Hypothalamus (tissue), 51 donors: ENCODE measurements at places on chromosomes 5 and 9.
A peak's percentile ranks its signal among the peaks of the same experiment; 100 is the strongest.

- no peak for DNase-seq
Observed at GRCh38 chr5:3007577-3007976, 256.1 kb upstream of the IRX2 start.

GRCh38 chr5:58999804-59000203, 416.9 kb downstream of the RAB3C start:
- DNase-seq, result peak; percentile 93

GRCh38 chr9:130780865-130781504, 54.1 kb upstream of the ABL1 start:
- DNase-seq, result no peak

DNA sequence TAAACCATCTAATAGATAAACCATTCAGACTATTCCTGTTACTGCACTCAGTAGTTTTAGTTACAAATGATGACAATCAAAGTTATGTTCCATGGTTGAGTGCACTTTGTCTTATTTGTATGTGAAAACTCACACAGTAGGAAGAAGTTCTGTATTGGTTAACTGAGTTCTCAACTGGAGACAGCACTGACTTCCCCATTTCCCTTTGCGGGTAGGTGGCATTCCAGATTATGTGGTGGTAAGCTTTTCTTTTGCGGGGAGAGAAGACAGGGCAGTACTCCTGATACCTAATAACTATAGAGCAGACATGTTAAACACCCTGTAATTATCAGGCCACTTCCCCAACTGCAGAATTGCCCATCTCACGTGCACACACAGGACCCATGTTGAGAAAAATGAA, 24.4 kb downstream of the TARS1 start:
- no peak for DNase-seq

DNA sequence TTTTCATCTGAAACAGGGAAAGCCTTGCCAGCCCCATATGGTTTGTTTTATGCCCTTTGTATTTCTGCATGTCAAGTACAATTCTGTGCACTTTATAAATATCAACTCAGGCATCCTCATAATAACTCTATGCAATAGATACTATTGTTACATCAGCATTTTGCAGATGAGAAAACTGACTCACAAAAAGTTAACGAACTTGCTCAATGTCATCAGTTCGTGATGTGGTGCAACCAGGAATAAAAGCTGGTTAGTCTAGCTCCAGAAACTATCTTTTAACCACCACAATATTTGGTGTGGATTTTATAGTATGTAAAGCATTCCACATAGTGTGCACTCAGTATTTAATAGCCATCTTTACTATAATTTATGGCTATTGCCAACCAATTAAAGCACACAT, 134.9 kb downstream of the MRPS30 start:
- no peak for DNase-seq
